Naive thymus-derived CD4-positive, alpha-beta T cell (primary cell): ENCODE measurements at places on chromosomes 6 and 20. TPM values are rescaled to one million over a fixed set of nuclear protein-coding genes. Genes with fewer than 3 reads are reported as not detected.

- no peak for DNase-seq
These were observed 659 bp upstream of the GUCA1B start for GRCh38 chr6:42195415-42195814.

- DNase-seq = no peak
These were observed 378.8 kb downstream of the QKI start for GRCh38 chr6:163793011-163793983.

- DNase-seq = no peak
These were observed 28.4 kb upstream of the MAS1L start for GRCh38 chr6:29516108-29516507.

GRCh38 chr6:145153495-145153894, 581.8 kb downstream of the EPM2A start:
- DNase-seq = no peak

PSMB9 gene
- 452 and 465 TPM in 2 replicates for total RNA-seq
